Naive thymus-derived CD8-positive, alpha-beta T cell (primary cell): ENCODE measurements at places on chromosomes 1 and 21. TPM values are rescaled to one million over a fixed set of nuclear protein-coding genes. Genes with fewer than 3 reads are reported as not detected.

GRCh38 chr21:34994766-34995631, 54.1 kb downstream of the RUNX1 start:
- no peak for DNase-seq

- DNase-seq = no peak
These were observed 24.3 kb upstream of the KNCN start for GRCh38 chr1:46575778-46576177.

Gene ADORA3
- total RNA-seq = not detected

Gene FHAD1
- total RNA-seq = not detected

- DNase-seq = no peak
These were observed 55.7 kb downstream of the ADGRL4 start for GRCh38 chr1:78950826-78951225.

- no peak for DNase-seq
These were observed 82.8 kb upstream of the C1orf87 start for GRCh38 chr1:60156371-60156770.

- no peak for DNase-seq
These were observed 32.4 kb downstream of the PLEKHA6 start for GRCh38 chr1:204327359-204327758.

DNA sequence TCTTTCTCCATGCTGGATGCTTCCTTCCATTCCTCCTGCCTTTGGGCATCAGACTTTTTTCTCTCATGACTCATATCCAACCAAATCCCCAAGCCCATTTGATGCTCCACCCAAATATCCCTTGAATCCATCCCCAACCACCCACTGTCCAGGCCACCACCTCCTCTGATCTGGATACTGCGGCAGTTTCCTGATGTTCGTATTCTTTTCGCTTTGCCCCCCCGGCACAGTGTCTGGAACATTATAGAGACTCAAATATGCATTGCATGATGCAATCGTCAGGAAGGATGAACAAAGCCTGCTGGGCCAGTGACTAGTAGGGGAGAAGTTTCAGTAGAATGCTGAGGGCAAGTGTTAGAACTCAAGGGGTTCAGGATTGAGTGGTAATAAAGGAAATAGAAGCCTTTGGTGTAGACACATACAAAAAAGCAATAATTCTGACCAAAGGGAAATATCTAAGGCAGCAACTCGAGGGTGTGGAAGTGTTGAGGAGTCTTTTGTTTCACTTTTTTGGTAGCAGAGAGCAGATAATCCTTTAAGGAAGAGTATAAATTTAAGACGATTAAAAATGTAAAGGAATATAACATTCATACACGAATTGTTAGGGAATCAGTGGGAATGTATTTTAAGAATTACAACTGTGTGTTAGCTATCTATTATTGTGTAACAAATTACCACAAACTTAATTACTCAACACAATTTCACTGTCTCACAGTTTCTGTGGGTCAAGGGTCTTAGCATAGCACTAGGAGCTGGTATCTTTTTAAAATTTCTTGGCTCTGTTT, 7.5 kb downstream of the S100A11 start:
- no peak for DNase-seq

DNA sequence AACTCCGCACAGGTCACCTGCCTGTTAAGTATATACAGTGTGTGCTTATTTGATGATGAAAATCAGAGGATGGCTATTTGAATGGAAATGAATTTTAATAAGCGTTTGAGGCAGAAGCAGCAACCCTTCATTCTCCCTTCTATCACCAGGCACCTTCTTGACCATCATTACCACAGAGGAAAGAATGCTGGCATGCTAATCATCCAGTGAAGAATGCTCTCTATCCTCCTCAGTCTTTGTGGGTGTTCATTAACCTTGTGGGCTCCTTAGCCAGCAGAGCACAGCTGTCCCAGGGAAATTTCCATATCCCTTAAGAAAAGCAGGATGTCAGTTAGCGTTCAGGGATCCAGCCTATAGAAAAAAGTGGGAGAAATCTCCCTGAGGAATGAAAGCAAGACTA, 428.0 kb upstream of the CAMK1G start:
- no peak for DNase-seq

- no peak for DNase-seq
These were observed 28.3 kb downstream of the NUP133 start for GRCh38 chr1:229479660-229480399.

- peak; percentile 87 for DNase-seq
These were observed 449 bp upstream of the RCAN3 start for GRCh38 chr1:24502065-24502708.

DNA sequence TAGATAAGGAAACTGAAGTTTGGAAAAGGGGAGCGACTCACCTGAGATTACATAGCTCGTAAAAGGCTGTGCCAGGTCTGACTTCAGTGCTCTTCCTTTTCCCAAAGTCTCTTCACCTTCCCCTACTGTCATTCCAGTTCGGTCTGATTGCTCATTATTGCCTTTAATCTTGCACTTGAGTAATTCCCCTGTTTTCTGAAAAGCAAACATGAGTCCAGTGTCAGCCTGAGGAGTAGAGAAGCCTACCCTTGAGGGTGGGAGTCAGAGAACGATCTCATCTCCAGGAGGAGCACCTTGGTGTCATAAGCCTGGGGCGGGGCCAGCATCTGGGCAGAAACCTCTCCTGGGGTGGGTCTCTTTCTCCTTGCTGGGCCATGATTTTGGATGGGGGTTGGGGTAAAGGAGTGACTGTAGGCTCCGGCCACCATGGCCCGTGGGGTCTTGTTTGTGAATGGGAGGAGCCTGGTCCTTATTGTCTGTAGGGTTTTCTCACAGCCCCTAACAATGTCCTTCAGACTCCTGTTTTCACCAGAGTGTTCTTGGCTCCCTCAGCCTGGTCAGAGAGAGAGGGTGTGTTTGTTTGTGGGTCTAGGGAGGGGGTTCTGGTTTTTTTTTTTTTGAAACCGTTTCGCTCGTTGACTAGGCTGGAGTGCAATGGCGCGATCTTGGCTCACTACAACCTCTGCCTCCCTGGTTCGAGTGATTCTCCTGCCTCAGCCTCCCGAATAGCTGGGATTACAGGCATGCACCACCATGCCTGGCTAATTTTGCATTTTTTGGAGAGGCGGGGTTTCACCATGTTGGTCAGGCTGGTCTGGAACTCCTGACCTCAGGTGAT, 6.0 kb downstream of the VANGL2 start:
- no peak for DNase-seq

Gene EFCAB7
- total RNA-seq = 14.7 TPM

- no peak for DNase-seq
These were observed 168.4 kb downstream of the RERE start for GRCh38 chr1:8649027-8649426.

Gene S1PR1
- 292 TPM for total RNA-seq

DNA sequence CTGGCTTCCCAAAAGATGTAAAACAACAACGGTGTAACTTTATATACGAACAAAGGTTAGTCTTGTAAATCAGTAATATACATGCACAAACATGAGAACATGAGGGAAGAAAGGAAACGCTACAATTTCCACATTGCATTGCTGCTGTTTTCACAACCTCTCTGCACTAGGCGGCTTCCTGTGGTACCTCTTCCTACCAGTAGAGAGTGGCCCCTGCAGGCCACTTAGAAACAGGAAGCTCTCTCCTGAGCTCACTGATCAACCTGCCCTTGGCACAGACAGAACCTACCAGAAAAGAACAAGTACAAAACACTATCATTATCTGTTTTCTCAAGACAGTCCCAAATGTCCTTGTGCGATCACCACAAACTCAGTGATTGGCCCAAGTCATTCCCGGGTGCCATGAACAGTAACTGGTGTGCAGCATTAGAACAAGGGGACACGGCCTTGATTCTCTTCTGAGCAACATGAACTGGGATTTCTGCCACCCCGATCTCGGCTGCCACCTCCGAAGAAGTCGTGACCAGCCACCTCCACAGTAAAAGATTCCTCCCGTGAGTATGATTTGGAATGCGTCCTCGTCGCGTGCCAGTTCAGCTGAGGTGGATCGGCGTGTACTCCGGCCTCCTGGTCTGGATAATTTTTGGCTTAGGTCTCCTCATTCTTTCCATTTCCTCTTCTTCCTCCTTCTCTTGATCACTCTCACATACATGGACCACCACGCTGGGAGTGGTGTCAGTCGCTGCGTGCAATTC, 5.7 kb upstream of the KCNE1 start:
- DNase-seq = no peak

DNA sequence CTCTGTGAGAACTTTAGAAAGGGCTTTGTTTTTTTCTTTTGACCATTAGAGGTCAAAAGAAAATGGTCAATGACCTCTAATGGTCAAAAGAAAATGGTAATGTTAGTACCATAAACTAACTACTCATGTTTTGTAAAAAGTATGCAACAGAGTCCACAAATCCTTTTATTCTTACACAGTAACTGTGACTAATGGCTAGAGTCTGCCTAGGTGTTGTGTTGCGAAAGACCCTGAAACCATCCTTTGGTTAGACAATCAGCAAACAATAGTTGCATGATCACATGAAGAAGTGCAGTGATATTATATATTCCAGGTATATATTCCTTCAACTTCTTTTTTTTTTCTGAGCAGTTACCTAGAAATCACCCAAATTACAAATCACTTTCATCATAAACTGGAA, 40.9 kb downstream of the NEGR1 start:
- no peak for DNase-seq

GRCh38 chr1:41427916-41428737, 56.4 kb downstream of the EDN2 start:
- no peak for DNase-seq

Gene GAS5
- 1,075 TPM for total RNA-seq
